AML-193 (cell line): ENCODE measurements at places on chromosomes 2 and 18.
A peak's percentile ranks its signal among the peaks of the same experiment; 100 is the strongest.

DNA sequence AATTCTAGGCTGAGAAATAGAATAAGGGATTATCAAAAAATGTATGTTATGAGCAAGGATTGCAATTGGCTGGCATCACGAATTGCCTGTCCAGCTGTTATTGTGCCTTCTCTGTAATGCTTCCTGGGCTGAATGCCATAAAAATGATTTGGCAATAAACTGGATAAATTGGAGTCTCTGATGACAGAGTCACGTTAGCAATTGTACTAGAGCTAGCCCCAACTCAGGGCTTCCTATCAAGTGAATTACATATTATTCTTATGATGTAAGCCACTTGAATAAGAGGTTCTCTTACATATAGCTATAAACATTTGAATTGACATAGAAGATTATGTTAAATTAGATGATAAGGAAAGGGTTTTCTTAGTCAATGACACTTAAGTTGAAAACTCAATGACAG is 607.5 kb upstream of the REG3G start:
- no peak for DNase-seq

DNA sequence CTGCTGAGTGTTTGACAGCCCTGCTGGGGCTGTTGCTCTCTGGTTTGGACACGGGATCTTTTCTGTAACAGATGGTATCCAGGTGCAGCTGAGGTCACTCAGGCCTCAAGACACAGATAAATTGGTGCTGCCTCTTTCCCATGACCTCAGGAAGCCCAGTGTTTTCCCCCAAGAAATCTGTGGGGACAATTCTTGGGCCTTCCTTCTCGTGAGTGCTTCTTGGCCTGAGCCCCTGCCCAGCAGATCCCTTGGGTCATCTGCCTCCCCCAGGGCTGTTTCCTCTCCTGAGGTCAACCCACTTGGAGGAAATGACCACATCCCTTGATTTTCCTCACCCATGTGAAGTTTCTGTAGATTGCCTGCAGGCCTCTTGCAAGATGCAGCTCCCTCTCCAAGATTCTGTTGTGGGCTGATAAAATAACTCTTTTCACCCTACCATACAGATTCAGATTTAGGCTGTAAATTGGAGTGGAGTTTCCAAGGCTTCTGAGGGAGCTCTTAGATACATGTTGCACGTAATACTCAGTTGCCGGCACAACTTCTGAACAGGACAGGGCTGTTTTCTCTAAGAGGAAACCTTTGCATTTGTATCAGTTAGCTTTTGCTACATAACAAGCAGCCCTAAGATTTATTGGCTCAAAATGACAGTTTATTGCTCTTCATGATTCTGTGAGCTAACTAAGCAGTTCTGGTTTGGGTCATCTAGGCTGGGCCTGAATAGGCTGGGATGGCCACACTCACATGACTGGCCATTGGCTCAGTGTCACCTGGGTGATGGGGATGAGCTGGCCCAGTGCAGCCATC is 13.1 kb downstream of the ZAP70 start:
- DNase-seq, result peak; percentile 41

DNA sequence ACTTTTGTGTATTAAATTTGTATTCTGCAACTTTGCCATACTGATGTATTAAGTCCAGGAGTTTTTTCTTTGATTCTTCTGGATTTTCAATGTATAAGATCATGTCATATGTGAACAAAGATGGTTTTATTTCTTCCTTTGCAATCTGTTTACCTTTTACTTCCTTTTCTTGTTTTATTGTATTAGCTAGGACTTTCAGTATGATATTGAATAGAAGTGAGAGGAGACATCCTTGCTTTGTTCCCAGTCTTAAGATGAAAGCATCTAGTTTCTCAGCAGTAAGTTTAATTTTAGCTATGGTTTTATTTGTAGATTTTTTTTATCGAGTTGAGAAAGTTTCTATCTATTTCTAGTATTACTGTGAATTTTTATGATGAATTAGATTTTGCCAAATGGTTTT is 25.5 kb downstream of the VRK2 start:
- DNase-seq, result no peak

- DNase-seq, result no peak
These were observed 2.7 kb downstream of the C18orf54 start for GRCh38 chr18:54360406-54360805.
